ENCODE measurements at places on chromosomes 16 and 17.

DNA sequence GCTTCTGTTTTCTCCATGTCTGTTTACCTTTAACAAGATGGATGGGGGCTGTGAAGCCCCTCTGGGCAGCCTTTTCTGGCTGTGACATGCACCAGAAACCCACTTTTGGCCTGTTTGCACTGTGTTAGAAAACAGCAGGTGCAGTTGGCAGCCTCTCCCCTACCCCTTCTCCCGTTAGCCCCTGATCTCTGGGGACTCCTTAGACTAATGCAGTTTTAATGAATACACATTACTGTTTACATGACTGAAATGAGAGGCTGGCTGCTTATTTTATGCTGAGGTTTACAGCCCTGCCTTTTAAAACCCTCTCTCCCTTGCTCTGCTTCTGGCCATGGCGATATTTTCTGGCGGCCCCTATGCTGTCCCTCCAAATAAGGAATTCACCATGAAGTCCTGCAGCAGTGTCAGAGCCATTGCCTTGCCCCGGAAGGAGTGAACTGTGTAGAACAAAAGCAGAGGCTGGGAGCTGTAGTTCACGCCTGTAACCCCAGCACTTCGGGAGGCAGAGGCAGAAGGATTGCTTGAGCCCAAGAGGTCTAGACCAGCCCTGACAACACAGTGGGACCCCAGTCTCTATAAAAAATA, 79.3 kb downstream of the PRKCB start:
- no peak for DNase-seq

DNA sequence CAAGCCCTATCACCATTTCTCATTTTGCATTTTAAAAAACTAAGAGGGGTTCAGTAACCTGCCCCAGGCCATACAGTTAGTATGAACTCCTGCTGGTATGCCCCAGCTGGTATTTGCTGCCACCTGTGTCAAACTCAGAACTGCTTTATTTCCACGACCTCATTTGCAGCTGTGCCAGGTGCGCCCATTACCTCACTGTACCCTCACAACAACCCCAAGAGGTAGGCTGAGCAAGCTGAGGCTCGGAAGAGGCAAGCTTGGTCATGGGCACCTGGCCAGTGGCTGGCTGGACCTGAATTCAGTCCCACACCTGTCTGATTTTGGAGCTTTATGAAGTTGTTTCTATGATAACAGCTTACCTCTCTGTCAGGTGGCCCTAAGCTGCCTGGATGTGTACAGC, 7.6 kb downstream of the EPN2 start:
- DNase-seq, result no peak

- no peak for DNase-seq
Observed at GRCh38 chr16:58128711-58129096, 477 bp downstream of the CFAP20 start.

DNA sequence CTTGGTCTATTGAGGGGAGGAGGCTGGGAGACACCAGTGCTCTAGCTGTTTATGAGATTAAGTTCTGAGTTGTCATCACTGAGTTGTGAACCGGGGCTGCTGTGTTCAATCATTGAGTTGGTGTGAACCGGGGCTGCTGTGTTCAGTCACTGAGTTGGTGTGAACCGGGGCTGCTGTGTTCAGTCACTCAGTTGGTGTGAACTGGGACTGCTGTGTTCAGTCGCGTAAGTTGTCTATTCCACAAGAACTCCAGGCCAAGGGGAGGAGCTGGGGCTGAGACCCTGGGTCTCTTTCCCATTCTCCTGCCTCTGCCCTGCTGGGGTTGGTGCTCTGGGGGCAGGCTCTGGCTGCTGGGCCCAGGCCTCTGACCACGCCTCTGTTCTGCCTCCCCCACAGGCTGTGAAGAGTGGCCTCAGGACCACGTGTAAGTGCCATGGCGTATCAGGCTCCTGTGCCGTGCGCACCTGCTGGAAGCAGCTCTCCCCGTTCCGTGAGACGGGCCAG, 24.5 kb downstream of the WNT9B start:
- DNase-seq, result no peak

DNA sequence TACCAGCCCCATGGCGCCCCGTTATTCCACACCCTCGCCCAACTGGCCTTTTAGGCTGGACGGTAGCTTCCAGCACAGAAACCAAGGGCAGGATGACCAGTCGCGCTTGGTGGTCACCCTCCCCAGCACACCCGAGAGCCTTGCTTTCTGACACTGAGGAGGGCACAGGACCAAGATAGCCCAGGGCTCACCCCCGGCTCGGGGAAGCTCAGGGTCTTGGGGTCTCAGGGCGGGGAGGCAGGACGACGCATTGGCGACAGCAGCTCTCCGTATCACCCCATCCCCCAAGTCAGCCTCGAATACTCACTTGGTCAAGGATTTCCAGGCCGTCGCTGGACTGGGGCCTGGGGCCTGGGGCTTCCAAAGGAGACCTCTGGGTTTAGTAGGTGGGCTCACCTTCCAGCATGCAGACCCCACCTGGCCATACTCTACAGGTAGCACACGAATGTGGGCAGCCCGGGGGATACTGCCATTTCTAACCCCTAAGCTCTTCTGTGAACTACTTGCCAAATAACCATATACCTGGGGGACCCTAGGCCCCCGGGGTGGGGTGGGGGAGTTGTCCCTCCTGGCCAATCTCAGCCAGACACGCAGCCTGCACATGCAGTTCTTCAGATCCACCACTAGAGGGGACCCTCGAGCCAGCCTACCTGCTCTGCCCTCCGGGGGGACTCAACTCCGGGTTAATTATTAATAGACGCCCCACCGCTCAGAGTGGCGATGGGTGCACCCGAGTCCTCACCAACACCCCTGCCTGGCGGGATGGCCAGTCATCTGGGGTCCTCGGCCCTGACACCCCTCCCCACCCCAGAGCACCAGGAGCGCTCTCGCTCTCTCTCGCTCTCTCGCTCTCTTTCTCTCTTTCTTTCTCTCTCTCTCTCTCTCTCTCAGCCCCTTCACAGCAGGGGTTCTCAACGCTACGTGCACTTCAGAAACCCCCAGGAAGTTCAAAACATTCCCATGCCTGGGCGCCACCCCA, 30.0 kb downstream of the TBC1D16 start:
- DNase-seq, result peak; percentile 82

- DNase-seq, result no peak
Observed at GRCh38 chr17:82692268-82692667, 6.2 kb downstream of the RAB40B start.

GRCh38 chr17:48439875-48440505, 10.0 kb upstream of the SKAP1 start:
- DNase-seq, result no peak

- no peak for DNase-seq
Observed at GRCh38 chr17:64282753-64283080, 19.7 kb upstream of the TEX2 start.

- DNase-seq, result peak; percentile 53
Observed at GRCh38 chr16:10941127-10941933, 938 bp downstream of the DEXI start.

GRCh38 chr16:4924593-4925292, 12.2 kb downstream of the PPL start:
- peak; percentile 86 for DNase-seq

- no peak for DNase-seq
Observed at GRCh38 chr17:54933921-54934320, 33.3 kb downstream of the TOM1L1 start.

DNA sequence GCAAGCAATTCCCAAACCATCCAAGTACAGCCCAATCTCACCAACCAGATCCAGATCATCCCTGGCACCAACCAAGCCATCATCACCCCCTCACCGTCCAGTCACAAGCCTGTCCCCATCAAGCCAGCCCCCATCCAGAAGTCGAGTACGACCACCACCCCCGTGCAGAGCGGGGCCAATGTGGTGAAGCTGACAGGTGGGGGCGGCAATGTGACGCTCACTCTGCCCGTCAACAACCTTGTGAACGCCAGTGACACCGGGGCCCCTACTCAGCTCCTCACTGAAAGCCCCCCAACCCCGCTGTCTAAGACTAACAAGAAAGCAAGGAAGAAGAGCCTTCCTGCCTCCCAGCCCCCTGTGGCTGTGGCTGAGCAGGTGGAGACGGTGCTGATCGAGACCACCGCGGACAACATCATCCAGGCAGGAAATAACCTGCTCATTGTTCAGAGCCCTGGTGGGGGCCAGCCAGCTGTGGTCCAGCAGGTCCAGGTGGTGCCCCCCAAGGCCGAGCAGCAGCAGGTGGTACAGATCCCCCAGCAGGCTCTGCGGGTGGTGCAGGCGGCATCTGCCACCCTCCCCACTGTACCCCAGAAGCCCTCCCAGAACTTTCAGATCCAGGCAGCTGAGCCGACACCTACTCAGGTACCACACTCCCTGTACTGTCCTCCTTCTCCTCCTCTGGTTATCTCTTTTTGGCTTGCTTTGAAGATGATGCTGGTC, 20.6 kb downstream of the SP2 start:
- DNase-seq, result no peak

- peak; percentile 90 for DNase-seq
Observed at GRCh38 chr17:40915199-40915661, 22.2 kb downstream of the KRT23 start.

DNA sequence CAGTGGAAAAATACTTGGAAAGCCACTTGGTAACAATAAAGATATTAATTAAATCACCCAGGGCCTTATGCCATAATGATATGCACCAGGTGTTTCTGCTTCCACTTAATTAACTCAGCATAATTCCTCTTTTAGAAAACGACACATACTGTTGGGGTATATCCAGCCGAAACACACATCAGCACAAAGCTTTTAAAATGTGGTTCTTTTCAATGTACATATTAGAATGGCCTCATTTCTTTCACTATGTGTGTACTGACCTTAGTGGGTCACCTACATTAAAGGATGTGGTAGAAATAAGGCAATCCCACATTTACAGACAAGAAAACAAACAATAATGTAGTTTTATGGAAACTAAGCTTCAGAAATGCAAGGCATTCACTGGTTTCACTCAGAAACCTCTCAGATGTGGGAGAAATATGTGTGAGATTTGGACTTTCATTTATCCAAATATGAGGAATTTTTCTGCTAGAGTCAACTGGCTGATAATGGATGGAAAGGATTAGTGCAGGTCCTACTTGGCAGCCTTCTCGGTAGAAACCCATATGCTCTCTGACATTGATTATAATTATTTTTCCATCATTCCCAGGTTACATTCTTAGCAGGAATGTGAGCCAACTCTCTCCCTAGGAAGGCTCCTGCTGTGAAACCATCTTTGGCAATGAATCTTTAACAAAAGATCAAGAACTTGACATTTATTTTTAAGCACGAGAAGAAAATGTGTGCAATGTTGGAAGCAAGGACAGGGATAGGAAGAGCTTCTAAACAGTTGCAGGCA, 66.7 kb upstream of the DHX40 start:
- no peak for DNase-seq

- DNase-seq, result peak; percentile 40
Observed at GRCh38 chr16:46629331-46630219, 8.4 kb upstream of the SHCBP1 start.

DNA sequence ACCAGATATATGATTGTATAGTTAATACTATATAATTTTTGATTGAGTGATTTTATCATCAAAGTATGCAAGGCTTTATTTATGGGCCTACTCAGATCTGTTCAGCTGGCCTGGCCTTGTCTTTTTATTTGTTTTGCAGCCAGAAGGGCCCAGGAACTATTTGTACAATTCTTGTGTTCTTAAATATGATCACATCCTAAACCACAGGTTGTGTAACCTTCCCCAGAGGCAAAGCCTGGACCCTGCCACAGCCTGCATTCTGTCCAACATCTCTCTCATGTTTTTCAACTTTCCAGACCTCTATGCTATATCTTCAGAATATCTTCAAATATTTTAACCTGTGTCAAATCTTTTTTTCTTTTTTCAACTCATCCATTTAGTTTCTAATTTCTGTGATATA, 410.4 kb upstream of the MON1B start:
- peak; percentile 28 for DNase-seq

GRCh38 chr16:19132255-19132654, 18.5 kb downstream of the ITPRIPL2 start:
- no peak for DNase-seq

DNA sequence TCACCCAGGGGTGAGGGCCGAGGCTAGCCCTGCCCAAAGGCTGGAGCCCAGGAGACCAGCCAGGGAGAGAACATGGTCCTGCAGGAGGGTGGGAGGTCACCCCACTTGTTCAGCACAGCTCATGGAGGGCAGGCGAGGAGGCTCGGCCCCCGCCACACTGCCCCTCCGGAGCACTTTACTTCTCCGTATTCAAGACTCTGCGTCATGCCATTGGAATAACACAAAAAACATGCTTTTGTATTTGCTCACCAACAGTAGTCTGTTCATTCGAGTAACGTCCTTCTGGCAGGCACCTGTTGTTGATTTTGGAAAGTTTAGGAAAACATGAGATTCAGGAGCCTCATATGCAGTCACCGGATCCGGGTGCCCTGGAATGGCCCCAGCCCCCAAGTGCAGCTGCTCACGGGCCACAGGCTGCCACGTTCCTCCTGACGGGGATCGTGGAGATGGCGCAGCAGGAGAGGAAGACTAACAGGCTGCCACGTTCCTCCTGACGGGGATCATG, 81.1 kb upstream of the DNAH17 start:
- no peak for DNase-seq

DNA sequence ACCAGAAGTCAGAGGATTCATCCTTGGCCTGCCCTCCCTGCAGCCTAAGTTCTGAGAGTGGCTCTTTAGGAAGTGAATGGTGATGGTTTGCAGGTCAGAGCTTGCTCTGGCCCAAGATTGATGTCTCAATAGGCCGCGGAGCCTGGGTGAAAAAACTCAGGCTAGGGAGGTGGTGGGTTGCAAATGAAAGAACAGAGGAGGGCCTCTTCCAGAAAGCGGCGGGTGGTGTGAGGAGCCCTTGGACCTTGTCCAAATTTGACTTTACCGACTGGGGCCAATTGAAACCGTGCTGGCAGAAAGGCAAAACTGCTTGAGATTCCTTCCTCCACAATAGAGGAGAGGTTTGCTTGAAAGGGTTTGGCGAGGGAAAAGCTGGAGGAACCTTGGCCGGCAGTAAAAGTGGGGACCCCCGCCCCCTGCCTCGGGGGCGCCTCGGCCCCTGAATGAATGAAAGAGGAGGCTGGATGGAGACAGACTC, 331.3 kb downstream of the SEC14L1 start:
- peak; percentile 76 for DNase-seq

DNA sequence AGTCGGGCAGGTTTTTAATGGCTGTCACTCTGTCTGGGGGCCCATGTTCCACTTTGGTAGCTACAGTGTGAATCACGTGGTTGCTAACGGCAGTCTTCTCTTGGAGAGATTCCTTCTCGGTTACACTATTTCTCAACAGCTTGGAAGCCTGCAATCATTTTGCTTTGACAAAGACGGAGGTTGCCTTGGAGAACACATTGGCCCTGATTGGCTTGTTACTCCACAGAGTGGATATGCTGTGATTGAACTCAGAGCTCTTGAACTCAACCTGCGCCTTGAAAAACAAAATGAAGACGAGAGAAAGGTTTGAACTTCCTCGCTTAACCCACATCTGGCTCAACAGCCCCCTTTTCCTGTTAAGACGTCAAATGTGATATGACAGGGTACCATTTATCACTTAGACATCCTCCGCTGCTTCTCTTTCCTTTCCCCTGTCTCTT, 218.9 kb downstream of the MAF start:
- DNase-seq, result no peak

Data from RWPE1 (cell line).